ENCODE measurements at places on chromosomes 2 and 18. TPM values are rescaled to one million over a fixed set of nuclear protein-coding genes. Genes with fewer than 3 reads are reported as not detected.

- peak; percentile 72 for DNase-seq
Measured at GRCh38 chr2:3461801-3462492, 57.4 kb downstream of the ADI1 start.

GRCh38 chr2:240565333-240566202 is 2.7 kb upstream of the RNPEPL1 start:
- peak; percentile 66 for DNase-seq

- no peak for DNase-seq
Measured at GRCh38 chr2:215270118-215270451, 41.8 kb upstream of the ATIC start.

DNA sequence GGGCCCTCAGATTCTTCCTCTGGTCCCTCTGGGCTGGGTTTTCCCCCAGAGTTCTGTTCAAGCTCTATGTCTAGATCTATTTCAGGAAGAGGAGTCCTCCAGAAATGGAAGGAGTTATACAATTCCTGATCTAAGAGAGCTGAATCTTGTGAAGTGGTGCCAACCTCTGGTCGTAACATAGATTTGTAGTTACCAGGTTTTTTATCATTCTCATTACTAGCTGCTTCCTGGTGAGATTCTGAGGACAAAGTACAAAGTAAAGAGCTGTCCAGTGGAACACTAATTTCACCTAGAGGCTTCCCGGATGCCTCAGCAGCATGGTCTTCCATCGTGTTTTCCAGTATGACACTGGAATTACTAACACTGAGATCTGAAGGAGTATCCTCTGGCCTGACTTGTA is 44.1 kb downstream of the PPP4R1 start:
- DNase-seq, result no peak

- no peak for DNase-seq
Measured at GRCh38 chr2:226078666-226079065, 679.2 kb downstream of the NYAP2 start.

GRCh38 chr2:18623782-18624181 is 34.4 kb upstream of the NT5C1B start:
- no peak for DNase-seq

GRCh38 chr18:213505-213904 is 54.3 kb downstream of the THOC1 start:
- DNase-seq, result no peak

DNA sequence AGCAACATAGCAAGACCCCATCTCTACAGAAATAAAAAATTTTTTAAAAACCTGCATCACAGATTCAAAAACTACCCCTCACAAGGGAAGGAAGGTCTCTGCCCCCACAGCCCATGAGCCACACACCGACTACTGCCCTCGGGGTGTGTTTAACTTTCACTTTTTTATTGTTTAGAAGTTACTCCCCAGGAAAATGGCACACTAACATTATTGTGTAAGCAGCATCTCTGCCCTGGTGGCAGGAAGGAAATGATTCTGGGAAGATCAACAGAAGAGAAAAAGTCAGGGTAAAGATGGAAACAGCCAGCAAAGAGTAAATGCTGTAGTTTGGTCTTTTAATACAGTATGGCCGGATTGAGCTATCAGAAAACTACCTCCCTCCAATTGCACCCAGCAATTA is 21.9 kb downstream of the TRABD2A start:
- no peak for DNase-seq

GRCh38 chr2:215825707-215826106 is 187.6 kb downstream of the MREG start:
- DNase-seq, result peak; percentile 55

DNA sequence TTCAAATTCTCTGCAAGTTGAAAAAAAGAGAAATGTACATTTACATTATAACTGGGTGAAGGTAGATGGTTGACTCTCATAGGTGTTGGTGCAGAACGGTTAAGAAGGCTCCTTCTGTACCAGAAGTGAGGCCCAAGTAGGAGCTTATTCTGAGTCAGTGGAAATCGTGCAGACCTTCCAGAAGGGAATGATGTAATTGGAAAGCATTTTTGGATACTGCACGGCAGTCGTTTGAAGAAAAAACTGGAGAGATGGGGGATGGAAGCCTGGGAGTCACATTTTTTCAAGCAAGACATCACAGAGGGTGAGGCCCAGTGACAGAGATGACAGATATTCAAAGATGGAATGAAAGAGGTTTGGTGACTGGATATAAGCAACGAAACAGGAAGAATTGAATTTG is 39.4 kb downstream of the HRH4 start:
- DNase-seq, result peak; percentile 90

DNA sequence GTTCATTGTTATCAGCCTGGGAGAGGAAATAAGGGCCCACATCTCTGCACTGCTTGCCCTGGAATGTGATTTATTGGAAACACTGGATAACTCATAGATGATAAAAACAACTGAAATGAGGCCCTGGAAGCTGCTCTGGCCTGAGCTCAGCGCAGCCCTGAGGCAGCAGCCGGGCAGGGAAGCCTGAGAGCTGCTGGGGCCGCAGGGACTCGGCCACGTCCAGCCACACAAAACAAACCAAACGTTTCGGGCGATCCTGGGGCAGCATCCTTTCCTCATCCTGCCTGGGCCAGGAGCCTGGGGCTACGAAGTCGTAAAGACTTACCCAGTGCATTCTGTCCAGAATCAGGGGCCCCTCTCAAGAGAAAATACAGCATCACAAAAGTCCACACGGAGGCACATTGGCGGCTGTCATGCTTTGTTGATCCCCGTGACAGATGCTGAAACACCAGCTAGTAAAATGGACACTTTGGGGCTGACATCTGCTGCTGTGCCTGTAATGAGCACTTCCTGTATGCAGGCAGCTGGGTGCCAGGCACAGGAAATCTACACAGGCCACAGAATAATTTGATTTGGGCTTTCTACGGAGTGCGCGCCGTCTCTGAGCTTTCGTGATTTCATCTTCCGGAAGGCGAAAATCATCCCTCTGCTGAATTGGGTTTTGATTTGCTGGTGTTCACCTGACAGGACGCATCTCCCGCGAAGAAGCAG is 250.6 kb downstream of the EIPR1 start:
- DNase-seq, result peak; percentile 71

DNA sequence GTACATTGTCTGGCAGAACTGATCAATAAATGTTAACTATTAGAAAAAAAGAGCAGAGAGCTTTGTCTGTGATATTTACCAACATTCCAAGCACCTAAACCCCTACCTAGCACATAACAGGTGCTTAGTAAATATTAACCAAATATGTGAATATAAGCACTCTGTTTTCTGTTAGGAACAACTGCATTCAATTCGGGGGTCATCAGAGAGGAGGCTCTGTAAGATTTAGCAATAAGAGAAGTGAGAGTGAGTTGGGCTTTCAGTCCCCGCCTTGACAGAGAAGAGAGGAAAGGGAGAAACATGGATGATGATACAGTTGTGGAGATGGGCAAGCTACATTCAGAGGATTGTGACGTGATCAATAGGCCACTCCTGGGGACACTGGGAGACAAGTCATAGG is 47.7 kb downstream of the MYOM1 start:
- no peak for DNase-seq

DNA sequence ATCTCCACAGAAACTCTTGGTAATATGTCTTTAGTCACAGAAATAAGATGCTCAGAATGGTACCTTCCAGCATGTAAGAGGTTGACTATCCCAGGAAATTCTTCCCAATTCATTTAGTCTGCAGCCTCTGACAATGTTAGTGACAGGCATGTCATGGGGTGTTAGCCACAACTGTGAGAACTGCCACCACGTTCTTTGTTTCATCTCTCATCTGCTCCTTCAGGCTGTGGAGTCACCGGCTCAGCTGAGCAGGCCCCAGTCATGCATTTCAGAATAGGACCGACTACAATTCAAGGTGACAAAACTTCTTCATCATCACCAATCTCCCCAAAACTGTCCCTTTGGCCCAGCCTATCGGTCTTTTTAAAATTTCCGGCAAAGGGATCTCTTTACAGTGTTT is 167.5 kb downstream of the AKAIN1 start:
- no peak for DNase-seq

GRCh38 chr2:60880643-60881046 is 729 bp upstream of the REL start:
- DNase-seq, result peak; percentile 83

DNA sequence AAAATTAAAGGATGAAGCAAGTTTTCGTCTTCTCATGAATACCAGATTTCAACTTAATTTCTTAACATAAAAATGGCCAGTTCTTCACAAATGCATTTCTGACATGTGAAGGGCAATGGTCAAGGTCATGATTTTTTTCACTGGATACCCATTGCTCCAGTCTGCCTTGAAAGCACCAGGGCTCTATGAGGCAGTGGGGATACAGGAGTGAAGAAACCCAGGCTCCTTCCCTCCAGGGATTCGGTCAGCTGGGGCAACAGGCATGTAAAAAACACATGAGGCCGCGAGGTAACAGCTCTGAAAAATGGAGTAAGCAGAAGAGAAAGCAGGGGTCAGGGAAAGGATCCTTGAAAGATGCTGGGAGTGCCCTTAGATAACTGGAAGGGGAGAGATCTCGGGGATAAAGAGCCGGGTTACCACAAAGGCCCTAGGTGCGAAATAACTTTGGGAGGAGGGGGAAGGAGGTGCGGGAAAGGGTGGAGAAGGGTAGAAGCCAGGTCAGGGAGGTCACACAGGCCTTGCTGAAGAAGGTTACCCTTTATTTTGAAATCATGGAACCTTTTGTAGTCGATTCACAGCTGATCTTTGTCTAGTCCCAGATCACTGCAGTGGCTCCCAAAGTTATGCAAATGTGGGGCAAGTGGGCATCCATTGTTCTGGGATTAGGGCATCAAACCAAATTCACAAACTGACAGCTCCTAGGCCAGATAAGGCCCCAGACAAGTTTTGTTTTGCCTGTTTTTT is 5.2 kb upstream of the SPRED2 start:
- peak; percentile 14 for DNase-seq

DNA sequence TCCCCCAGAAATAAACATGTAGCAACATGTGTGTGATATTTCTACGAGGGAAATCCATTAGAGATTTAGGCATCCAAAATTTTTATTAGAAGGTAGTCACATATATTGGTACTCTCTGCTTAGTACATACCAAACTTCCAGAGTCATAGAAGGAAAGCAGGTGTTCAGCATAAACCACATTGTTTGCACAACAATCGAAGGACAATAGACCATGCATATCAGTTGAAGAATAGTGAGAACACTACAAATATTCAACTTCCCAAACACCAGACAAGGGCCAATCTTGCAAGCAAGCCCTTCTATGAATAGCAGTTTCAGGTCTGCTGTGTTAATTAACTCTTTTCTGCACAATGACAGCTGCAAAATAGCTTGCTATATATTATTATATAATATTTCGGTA is 702.2 kb downstream of the ERBB4 start:
- DNase-seq, result no peak

SCYGR3 gene
- total RNA-seq, result not detected

GCA gene
- total RNA-seq, result 10.6 TPM

ANKRD30BL gene
- total RNA-seq, result 0.22 TPM

AMER3 gene
- total RNA-seq, result 0.09 TPM

ARHGAP28 gene
- total RNA-seq, result 26.1 TPM

CREG2 gene
- total RNA-seq, result 2.4 TPM

KIF5C gene
- 0.66 TPM for total RNA-seq

XIRP2 gene
- 82.2 TPM for total RNA-seq

HOXD13 gene
- 0.31 TPM for total RNA-seq

IL1F10 gene
- not detected for total RNA-seq

RAD51AP2 gene
- under 0.01 TPM for total RNA-seq

HOXD8 gene
- total RNA-seq, result 13.9 TPM

DSEL gene
- total RNA-seq, result 17.6 TPM

NXPH2 gene
- 10.6 TPM for total RNA-seq

CERKL gene
- total RNA-seq, result not detected

CRYGD gene
- not detected for total RNA-seq

LYG2 gene
- total RNA-seq, result not detected

TCF7L1 gene
- total RNA-seq, result 5.1 TPM

SCN3A gene
- 0.35 TPM for total RNA-seq

Measured in muscle of leg (tissue), 16 donors.